CD4-positive, alpha-beta T cell treated with Interleukin-17A for 1 hour (primary cell): ENCODE measurements at places on chromosomes 1 and 21.

- DNase-seq = no peak
Observed at GRCh38 chr21:42151148-42151947, 67.6 kb upstream of the ABCG1 start.

DNA sequence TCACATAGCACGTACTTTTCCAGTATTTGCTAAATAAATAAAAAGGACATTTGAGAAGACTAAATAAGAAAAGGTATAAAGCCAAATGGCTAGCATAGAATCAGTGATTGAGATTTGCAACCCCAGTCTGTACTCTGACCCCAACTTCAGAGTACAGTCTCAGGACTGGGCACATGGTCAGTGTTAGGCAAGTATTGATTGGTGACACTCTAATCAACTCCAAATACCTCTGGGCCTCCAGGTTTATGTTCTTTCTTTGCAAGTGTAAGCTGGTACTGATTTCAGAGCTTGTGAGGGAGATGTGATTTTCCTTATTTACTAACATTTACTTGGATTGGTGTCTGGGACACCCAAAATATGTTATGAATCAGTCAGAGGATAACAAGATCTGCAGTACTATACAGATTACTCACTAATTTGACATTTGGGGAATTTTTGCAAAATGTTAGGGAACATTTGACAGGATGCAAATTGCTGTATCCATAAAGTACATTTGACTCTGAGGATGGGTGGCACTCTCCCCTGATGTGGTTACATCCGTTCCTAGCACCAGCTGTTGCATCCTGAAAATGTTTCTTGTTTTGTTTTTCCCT lies 34.2 kb downstream of the LMO4 start:
- DNase-seq = no peak

DNA sequence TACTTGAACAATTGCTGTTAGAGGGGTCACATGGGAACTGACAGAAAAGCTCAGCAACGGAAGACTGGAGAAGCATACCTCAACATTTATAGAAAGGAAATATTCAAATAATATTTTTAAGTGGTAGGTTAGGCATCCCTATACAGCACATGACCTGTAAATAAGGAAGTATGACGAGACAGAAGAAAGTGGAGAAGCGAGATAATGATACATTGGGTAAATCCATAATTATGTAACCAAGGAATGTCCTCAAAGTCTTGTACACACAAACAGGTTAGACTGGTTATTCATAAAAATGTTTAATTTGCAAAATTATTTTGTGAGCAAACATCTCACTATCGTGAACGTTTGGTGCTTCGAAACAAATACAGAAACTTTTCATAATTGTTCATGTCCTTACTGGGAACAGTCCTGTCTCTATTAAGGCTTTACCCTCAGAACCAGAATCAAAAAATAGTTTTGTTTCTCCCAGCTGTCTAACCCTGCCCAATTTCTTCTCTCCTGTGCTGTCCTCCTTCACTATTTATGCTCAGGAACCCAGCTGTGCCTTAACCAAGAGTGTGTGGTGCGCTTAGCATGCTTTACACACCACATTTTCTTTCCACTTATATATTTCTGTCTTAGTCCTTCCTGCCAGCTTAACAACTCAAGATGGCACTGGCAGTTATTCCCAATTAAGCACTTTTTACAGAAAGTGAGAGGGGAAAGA lies 10.2 kb downstream of the KMO start:
- DNase-seq = peak; percentile 8

DNA sequence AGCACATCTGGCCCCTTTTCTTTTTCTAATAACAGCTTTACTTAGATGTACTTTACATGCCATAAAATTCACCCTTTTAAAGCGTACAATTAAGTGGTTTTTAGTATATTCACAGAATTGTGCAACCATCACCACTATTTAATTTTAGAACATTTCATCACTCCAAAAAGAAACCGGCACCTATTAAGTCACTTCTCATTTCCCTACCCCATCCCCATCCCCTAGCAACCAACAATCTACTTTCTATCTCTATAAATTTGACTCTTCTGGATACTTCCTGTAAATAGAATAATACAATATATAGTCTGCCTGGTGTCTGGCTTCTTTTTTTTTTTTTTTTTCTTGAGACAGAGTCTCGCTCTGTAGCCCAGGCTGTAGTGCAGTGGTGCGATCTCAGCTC lies 59.5 kb upstream of the ENAH start:
- DNase-seq = peak; percentile 17

DNA sequence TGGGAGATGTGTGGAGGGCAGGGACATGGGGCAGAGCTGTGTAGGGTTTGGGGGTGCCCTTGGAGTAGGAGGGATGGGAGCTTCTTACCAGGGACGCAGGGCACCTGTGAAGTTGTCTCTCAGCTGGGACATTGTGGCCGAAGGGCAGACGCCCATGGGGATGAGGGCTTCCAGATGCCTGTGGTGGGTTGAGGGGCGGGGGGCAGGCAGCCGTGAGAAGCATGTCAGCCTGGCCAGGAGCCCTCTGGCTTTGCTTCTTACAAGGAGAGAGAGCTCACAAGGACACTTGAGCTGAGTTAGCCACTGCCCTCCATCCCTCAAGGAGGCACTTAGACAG lies 8.5 kb downstream of the A3GALT2 start:
- DNase-seq = no peak

GRCh38 chr21:21664871-21665270 lies 666.7 kb downstream of the NCAM2 start:
- no peak for DNase-seq

GRCh38 chr1:110347182-110347893 lies 8.2 kb downstream of the RBM15 start:
- no peak for DNase-seq

DNA sequence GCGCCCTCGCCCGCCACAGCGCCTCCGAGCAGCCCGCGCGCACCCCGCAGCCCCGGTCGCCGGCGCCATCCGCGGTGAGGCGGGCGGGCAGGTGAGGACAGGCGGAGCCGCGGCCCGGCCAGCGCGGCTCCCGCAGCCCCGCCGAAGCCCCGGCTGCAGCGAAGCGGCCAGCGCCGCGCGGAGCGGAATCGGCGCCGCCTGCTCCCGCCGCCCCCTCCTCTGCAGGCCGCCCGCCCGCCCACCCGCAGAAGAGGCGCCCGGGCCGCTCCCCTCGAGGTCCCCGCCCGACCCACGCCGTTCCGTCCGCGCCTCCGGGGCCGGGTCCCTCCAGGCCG lies 1.3 kb downstream of the PRDM16 start:
- DNase-seq = no peak

DNA sequence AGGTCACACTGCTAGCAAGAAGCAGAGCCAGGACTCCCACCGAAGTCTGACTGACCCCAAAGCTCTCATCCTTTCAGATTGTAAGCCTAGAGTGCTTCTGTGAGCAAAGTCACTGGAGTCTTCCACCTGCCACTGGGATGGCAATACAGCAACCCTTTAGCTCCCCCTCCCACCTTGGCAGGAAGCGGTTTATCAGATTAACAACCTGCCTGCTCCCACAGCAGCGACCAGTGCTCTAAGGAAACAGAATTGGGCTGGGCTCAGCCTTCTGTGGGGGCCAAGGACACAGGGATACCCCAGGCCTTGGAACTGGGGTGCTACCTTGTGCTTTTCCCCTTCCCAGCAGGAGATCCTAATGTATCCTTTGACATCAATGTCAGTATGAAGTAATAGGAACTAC lies 76.0 kb downstream of the GFI1 start:
- DNase-seq = peak; percentile 57

DNA sequence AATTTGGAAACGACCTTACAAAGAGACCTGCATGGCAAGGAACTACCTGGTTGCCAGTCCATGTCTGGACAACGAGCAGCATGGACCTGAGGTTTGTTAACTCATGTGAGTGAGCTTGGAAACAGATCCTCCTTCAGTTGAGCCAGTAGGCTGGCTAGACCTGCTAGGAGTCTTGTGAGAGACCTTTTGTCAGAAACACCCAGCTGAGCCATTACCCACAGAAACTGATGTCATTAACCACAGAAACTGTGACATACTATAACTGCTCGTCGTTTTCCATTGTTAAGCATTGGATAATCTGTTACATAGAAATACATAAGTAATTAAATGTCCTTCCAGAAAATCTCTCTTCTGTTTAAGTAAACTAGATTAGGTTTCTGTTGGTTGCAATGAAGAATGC lies 211.1 kb upstream of the C21orf91 start:
- no peak for DNase-seq

GRCh38 chr21:45264146-45264911 lies 23.4 kb downstream of the POFUT2 start:
- DNase-seq = no peak

DNA sequence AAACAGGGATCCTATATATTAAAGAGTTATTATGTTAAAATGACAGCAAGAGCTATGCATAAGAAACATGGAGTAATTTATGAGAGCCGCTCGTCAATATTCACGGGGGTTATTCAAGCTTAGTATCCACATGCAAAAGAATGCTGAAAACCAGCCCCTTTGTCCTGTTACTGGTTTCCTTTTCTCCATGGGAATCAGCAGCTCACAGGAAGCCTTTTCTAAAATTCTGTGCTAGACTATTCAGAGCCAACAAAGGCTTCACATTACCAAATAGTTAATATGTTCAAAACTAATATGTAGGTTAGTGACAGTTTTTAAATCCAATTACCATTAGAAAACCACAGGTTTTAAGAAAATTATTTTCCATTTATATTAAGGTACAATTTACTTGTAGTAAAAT lies 225.6 kb upstream of the MAP1LC3C start:
- no peak for DNase-seq

DNA sequence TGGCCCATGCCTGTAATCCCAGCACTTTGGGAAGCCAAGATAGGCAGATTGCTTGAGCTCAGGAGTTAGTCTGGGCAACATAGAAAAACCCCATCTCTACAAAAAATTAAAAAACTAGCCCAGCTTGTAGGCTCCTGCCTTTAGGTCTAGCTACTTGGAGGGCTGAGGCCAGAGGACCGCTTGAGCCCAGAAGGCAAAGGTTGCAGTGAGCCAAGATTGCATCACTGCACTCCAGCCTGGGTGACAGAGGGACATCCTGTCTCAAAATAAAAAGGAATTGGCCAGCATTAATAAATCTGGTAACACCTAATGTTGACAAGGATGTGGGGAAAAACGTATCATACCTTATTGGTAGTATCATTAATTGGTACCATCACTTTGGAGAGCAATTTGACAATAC lies 396.2 kb downstream of the PLPP3 start:
- DNase-seq = no peak

- no peak for DNase-seq
Observed at GRCh38 chr1:235679644-235680043, 30.1 kb upstream of the GNG4 start.

DNA sequence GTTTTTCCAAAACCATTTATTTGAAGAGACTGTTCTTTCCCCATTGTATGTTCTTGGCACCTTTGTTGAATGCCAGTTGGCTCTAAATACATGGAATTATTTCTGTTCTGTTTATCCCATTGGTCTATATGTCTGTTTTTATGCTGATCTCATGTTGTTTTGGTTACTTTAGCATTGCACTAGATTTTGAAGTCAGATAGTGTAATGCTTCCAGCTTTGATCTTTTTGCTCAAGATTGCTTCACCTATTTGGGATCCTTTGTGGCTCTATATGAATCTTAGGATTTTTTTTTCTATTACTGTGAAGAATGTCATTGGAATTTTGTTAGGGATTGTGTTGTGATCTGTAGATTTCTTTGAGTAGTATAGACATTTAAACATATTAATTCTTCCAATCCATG lies 139.2 kb upstream of the GPR52 start:
- DNase-seq = no peak

DNA sequence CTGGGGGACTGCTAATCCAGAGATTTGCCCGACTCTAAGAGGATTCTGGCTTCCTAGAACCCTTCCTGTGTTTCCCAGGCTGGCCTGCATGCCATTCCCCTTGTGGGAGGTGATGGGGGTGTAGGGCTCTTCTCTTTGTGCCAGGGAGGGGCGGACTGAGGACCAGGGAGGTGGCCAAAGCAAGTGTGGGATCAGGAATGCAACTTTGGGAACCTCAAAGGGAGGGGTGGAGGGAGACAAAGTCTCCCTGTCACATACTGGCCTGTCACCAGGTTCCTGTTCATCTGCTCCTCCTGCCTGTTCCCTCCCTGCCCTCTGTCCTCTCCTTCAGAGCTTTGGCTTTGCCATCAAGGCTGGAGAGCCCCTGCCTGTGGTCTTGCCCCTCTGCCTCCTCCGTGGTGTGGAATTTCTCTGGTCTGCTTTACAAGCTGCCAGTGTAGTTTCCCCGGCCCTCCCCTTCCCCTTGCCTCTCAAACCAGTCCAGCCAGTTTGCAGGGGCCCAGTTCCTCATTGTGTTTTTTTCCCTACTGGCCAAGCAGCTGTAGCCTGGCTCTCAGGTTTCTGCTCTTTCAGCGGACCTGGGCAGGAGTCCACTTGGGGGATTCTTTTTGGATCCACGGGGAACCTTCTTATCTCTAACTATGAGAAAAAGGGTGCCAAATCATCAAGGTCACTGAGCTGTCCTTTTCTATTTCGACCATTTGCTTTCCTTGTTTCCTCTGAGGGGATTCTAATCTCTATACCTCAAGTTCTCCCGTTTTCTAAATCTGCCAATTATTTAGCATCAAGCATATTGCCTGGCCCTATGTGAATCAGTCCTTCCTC lies 1.8 kb downstream of the CGN start:
- DNase-seq = no peak

DNA sequence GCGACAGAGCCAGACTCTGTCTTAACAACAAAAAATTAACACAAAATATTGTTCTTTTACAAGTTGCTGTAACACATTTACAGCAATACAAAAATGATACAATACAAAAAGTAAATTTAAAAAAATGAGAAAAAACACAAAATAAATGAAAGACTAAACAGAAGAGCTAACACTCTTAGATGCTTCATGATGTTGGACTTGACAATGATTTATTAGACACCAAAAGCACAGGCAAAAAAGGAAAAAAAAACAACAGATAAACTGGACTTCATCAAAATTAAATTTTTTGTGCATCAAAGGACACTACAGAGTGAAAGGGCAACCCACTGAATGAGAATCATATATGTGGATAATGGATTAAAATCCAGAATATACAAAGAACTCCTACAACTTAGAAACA lies 16.4 kb downstream of the GATAD2B start:
- DNase-seq = no peak

GRCh38 chr1:5751163-5751540 lies 241.1 kb downstream of the NPHP4 start:
- DNase-seq = no peak

- DNase-seq = peak; percentile 82
Observed at GRCh38 chr1:26287033-26287711, 7.3 kb downstream of the SH3BGRL3 start.

DNA sequence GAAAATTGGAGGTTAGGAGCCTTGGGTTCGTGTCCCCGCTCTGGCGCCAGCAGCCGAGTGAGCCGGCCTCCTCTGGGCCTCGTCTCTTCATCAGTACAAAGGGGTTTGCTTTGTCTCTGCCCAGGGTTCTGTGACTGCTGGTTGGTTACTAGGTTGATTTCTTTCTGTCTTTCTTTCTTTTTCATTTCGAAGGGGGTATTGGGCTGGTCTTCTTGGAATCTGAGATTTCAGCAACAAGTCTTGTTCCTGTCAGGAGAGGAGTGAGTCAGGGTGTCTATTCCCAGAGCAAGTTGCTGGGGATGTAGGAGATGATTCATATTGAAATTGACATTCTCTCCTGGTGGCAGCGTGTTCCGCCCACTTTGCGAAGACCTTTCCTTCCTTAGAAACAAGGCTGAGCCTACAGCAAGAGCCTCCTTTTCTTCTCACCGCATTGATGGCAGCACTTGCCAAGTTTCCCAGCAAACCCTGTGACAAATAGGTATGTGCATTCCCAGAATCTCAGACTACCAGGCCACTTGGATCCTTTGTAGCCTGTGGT lies 79.2 kb downstream of the MAN1C1 start:
- DNase-seq = no peak

- no peak for DNase-seq
Observed at GRCh38 chr1:57616921-57617320, 193.1 kb upstream of the DAB1 start.
